ENCODE measurements at places on chromosomes 11 and 22.

DNA sequence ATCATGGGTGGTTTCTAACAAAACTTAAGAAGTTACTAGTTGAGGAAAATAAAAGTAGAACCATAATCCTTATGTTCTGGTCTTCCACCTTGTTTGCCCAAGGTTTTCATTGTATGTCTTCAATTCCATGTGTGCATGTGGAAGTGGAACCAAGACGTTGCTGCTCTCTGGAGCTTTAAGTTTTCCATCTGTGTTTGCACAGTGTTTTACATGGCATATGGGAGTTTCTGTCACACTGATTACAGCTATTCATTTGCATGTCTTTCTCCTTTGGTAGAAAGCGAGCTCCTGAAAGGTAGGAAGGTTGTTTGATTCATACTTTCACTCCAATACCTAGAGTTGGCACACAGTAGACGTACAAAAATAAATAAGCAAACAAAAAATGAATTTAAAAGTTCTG, 112.6 kb upstream of the LUZP2 start:
- no peak for DNase-seq

GRCh38 chr22:39907047-39907446, 6.2 kb downstream of the GRAP2 start:
- DNase-seq = no peak

GRCh38 chr11:97743205-97743742, 1277.5 kb upstream of the CNTN5 start:
- peak; percentile 35 for DNase-seq

DNA sequence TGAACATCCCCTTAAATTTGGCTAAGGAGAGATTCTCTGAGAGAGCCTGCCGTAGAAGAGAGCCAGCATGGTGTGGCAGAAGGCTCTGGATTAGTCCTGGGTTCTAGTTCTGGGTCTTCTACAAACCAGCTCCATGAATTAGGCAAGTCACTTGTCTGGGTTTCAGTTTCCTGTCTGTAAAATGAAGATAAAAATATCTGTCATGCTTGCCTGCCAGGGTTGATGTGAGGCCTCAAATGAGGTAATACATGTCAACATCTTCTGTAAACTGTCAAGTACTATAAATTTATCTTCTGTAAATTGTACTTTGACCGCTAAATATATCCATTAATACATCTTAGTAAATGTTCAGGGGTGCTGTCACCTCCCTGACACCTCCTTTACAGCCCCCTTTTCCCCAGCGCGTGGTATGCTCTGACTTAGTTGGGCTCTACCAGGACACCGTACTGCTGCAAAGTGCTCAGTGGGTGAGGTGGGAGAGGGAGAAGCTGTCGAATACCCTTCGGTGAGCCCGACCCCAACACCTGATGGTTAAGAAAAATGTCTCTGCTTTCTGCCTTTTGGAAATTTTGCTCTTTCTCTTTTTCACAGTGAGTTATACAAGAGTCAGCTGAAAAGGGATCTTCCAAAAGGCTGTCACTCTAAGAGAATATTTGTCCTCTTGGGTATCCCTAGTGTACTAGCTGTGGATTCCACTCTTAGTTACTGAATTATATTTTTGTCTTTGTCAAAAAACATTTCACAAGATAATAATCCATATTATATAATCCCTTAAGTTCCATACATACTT, 15.0 kb downstream of the RBX1 start:
- DNase-seq = no peak

GRCh38 chr11:57556041-57556440, 11.4 kb downstream of the UBE2L6 start:
- no peak for DNase-seq

- DNase-seq = no peak
Measured at GRCh38 chr11:36825251-36825650, 227.2 kb upstream of the RAG2 start.

- DNase-seq = no peak
Measured at GRCh38 chr11:13114566-13115379, 105.7 kb downstream of the RASSF10 start.

- no peak for DNase-seq
Measured at GRCh38 chr22:29718949-29719898, 579 bp upstream of the CABP7 start.

DNA sequence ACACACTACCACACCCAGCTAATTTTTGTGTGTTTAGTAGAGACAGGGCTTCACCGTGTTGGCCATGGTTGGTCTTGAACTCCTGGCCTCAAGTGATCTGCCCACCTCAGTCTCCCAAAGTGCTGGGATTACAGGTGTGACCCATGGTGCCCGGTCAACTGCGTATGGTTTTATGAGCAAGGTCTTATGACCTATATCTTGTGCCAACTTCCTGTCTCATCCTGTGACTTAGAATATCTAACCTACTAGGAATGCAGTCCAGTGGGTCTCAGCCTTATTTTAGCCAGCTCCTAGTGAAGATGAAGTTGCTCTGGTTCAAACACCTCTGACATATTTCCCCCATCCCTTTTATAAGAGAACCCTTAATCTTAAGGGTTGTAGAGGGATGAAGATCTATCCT, 66.1 kb upstream of the OR5AN1 start:
- DNase-seq = no peak

GRCh38 chr11:14942745-14943144, 29.4 kb downstream of the CALCA start:
- no peak for DNase-seq

GRCh38 chr22:48843640-48844039, 984.0 kb downstream of the BRD1 start:
- DNase-seq = no peak

- DNase-seq = no peak
Measured at GRCh38 chr11:129703846-129704245, 111.8 kb upstream of the TMEM45B start.

GRCh38 chr11:12404436-12404835, 27.1 kb downstream of the PARVA start:
- DNase-seq = no peak

DNA sequence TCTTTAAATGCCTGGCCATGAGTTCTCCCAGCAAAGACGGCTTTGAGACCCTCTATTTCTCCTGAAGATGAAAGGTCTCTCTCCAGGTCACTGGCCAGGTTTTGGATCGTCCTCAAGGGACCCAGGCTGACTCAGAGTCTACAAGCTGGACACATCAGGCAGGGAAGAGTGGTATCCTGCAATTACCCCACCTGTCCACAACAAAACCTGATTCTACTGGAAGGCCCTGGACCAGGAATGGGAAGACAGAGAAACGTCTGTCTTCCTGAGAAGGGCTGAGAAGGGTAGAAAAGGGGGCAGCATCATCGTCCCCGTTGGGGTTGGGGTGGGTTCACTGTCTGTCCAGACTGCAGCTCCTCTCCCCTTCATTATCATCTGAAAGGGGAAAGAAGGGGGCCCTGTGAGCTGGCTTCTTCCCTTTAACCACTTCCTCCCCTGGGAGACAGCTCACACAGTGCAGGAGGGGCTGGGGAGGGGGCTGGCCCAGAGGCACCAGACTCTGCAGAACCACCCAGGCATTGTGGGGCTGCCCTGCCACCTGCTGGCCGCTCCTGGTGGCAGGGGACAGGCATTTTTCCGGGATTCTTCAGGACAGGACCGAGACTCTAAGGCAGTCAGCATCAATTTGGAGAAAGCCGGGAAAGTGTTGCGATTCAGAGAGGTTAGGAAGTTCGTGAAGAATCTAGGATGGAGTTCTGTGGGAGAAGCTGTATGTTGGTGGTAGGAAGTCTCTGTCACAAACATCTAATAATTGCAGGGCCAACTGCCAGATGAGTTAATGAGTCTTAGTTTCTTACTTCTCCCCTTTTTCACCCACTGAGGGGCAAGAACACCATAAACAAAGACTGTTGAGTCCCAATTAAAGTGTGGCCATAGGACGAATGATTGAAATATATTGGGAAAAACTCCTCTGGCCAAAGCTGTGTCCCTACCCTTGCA, 57.6 kb downstream of the SYN3 start:
- peak; percentile 74 for DNase-seq

DNA sequence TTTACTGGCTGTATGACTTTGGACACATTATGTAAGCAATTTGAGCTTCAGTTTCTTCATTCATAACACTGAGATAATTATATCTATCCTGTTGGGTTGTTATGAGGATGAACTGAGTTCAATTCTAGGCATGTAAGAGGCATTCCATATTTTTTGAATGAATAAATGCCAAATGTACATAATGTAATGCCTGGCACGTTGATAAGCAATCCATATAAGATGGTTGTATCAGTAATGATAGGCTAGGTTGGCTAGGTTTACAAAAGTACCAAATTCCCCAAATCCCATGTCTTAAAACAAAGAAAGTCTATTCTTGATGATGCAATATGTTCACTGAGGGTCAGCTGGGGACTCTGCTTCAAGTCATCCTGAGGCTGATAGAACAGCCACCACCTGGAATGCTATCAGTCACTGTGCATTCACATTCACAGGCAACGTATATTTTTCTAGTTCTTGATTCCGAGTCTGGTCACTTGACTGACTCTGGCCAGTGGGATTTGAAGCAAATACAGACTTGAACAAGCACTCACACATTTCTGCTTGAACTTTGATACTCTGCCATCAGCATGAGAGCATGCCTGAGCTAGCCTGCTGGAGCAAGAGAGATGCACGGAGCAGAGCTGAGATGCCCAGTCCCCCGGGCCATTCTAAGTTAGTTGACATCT, 104.0 kb upstream of the TIMP3 start:
- no peak for DNase-seq

- DNase-seq = no peak
Measured at GRCh38 chr11:11746449-11746848, 95.3 kb upstream of the USP47 start.

GRCh38 chr11:33909150-33909549, 17.3 kb upstream of the LMO2 start:
- DNase-seq = no peak

DNA sequence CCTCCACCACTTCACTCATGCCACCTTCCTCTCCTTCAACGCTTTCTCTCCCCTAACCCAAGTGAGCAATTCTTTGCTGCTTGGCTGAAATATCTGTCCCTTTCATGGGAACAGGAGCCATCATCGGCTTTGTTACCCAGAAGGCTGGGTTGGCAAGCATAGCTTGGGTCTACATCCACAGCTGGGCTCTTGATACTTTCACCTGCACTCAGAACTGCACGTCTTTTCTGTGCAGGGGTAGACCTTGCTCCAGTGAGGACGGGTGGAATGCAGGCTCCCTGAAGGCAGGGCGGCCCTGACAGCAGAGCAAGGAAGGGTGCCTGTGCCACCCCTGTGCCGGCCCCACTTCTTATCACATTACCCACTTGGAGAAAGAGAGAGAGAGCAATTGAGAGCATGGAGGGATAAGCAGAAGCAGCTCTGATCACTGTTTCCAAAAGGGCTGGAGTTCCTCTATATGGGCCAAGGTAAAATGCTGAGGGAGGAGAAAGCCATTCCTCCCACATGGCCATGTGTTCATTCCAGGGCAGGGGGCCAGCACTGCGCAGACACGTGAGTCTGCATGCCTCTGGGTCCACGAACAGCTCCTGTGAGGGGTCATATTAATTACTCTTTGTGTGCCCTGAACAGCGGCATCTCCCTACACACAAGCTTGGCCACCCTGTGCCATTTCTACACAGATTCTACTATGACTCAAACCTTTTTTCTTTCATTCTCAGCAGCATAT, 181.8 kb downstream of the BUD13 start:
- no peak for DNase-seq

DNA sequence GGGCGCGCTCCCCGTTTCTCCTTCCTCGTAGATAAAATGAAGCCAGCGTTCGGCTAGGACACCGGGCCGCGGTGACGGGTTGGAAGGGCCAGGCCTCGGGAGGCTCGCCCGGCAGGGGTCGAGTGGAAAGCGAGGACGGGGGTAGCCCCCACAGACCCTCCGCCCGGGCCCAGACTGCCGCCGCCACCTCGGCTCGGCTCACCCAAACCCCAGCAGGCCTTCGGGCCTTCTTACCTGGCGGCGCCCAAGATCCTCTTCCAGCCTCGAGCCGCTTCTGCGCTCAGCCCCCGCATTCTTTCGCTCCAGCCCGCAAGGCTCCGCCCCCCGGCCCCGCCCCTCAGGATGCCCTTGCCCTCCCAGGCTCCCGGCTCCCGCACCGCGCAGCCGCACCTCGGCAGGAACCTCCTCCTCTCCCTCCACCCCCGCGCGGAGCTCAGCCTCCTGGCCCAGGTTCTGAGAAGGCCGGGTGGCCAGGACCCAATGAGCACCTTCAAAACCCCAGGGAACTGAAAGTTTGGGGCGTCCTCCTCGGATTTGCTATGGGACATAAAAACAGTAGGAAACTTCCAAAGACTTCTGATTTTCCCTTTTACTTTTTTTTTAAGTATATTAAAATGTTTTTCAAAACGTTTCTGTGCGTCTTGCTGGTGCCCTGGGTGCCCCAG, at the start of gene CD59:
Gene CD59 (minus strand): TSS at position 276 of the 665 bp plus-strand sequence. CDS start 13,978 bp downstream, outside the sequence.
- DNase-seq = peak; percentile 91

- DNase-seq = no peak
Measured at GRCh38 chr22:48856308-48856615, 971.4 kb downstream of the BRD1 start.

GRCh38 chr11:121540627-121541026, 87.9 kb upstream of the SORL1-AS1 start:
- peak; percentile 19 for DNase-seq

- DNase-seq = no peak
Measured at GRCh38 chr11:47564933-47565339, 463 bp upstream of the PTPMT1 start.
